Hepatic stellate cell (primary cell): ENCODE measurements at places on chromosomes 6 and 20.

DNA sequence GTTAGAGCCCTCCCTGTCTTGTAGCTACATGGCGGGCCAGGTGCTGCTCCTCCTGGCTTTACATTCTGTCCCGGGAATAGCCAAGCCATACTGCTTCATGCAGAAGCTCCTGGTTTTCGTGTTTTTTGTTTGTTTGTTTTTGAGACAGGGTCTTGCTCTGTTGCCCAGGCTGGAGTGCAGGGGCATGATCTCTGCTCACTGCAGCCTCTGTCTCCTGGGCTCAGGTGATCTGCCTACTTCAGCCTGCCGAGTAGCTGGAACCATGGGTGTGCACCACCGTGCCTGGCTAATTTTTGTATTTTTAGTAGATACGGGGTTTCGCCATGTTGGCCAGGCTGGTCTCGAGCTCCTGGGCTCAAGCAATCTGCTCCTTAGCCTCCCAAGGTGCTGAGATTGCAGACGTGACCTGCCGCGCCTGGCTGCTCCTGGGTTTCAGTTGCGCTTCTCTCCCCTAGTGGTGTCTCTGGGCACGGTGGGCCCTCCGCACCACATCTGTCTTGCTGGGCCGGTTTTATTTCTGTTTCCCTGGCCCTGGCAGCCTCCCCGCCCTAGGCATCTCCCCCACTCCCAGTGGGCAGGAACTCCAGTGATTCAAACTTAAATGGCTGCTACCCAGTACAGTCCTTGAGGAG, 12.9 kb downstream of the CDYL start:
- DNase-seq = no peak

DNA sequence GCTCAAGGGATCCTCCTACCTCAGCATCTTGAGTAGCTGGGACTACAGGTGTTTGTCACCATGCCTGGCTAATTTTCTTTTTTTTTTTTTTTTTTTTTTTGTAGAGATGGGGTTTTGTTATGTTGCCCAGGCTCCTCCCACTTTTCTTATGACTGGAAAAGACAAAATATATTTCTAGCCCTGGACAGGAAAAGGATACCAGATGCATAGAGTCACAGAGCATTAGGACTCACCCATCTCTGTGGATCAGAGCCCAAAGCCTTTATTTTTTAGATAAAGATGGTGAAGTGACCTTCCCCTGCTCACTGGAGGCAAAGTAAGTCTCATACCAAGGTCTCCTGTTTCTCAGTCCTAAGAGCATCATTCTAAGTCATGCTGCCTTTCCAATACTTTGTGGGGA, 3.4 kb downstream of the TRIM10 start:
- DNase-seq = peak; percentile 32

GRCh38 chr20:57882451-57883161, 172.8 kb upstream of the PMEPA1 start:
- DNase-seq = no peak

DNA sequence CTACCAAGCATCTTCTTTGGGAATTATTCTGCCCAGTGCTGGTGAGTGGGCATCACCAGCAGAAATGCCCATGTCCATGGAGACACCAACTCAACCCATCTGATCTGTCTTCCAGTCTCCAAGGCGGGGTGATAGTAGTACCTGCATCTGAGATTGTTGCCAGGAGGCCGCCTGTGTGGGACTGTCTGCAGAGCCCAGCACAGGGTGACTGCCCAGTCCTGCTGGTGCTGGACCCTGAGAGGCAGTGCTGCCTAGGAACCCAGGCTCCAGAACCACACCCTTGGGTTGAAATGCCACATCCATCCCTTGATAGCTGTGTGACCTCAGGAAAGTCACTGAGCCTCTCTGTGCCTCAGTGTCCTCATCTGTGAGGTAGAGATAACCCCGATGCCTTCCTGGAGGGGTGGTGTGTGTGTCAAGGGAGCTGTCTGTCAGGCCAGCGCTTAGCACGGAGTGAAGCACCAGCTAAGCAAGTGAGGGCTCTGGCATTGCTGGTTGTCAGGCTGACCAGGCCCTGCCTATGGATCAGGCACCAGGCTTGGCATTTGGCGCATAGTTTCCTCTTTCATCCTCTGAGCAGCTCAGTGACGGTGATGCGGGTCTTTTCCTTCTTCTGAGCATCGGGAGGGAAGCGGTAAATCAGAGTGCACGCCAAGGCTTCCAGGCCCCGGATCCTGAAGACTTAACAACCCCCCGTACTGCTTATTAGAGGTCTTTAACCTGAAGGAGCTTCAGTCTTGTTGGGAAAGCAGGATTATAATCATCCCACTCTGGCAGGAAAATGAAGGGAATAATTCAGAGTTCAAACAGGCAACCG, 268.2 kb downstream of the CDH4 start:
- DNase-seq = no peak

DNA sequence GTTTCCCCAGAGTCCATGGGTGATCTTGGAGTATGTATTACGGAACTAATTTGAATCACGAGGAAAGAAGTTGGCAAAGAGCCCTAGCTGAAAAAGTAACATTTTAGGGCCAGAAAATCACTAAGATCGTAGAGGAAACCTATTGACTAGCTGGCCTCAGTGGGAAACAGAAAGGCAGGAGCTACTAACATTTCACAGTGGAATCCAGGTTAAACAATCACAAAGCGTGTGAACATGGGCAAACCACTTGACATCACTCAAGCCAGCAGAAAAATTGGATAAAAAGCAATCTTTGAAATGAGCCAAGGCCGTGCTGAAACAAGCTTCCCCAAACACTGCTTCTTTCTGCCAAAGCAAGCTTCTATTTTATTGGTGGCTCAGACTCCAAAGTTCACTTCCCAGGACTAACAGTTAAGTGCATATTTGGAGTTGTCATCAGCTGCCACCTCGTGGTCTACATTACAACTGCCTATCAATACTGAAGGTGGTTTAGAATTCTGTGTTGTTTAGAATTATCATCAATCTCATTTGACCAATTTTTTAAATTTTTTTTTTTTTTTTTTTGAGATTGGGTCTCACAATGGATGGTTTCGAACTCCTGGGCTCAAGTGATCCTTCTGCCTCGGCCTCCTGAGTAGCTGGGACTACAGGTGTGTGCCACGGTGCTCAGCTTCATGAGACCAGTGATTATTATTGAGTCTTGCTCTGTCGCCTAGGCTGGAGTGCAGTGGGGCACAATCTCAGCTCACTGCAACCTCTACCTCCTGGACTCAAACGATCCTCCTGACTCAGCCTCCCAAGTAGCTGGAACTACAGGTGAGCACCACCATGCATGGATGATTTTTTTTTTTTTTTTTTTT, 10.6 kb downstream of the RPS10 start:
- DNase-seq = peak; percentile 63

DNA sequence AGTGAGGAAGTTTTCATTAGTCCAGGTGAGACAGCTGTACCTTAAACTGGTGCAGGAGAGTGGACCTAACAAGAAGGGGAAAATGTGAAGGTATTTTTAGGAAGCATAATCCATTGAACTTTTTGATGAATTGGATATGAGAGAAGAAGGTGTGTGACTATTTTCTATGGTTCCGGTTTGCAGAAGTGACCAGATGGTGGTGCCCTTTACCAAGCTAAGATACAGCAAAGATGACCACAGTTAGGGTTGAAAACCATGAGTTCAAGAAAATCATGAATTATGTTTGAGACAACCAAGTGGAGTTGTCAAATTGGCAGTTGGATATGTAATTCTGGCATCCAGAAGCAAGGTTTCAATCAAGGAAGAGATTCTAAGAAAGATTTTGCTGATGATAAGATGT, 61.9 kb upstream of the NRSN1 start:
- DNase-seq = no peak

DNA sequence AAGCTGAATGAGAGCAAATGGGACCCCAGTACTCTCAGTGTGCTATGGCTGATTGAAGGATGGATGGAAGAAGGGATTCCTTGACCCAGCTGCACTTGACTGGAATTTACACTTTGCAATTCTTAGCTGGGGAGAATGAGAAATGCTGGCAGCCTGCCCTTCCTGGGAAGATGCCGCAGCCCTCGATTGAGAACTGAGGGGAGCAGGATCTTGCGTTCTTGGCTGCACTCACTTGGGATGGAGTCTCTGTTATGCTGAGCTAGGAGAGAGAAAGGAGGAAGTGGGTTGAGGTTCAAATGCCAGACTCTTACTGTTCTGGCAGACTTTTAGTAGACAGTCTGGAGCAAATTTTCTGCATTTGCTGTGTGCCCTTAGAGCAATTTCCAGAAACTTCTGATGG, 221.2 kb downstream of the FNDC1 start:
- DNase-seq = no peak

GRCh38 chr6:122061855-122062254, 337.6 kb upstream of the HSF2 start:
- DNase-seq = no peak

DNA sequence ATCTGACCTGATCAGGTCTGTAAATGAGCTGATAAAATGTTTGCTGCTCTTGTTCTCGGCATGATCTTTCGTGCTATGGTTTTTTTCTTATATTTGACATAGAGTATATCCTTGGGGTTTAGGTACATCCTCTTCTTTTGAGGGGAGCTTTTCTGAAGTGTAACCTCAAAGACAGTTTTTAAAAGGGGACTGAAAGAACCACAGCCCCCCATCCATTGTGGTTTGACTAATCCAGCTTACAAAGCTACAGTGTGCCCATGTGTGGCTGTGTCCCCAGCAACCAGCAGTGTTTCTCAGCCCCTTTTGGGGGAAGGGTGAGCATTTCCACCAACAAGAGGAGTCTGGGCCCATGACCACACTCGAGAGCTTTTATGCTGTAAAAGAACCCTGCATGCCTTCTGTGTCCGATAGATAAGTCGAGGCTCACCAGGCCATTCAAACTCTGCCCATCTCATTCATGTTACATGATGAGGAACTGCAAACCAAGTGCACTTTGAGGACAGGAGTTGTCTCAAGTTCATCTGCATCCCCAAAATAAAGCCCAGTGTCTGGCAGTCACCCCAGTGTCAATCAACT, 266.0 kb downstream of the SLC24A3 start:
- no peak for DNase-seq

DNA sequence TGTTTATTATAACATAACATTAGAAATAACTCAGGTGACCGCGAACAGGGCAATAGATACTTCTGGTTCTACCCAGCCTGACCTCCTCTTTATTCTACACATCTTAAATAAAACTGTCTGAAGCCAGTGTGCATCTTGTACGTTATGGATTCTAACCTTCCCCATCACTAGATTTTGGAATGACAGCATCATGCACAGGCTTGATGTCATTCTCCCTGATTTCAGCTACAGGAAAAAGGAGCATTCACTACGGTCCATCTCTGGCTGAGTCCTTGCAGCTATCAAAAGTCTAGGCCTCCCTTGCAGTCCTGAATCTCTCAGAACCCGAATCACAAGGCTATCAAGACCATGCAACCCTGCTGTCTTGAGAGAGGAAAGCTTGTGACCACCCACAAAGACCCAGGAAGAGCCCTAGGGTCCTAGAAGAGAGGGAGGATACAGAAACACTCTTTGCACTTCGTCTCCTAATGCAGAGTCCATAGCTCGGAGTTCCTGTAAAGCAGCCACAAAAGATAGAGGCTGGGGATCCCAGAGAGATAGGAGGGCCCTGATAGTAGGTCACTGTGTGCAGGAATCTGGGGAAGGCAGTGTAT, 845 bp downstream of the HLA-DPA1 start:
- no peak for DNase-seq

- no peak for DNase-seq
Observed at GRCh38 chr20:54510541-54511129, 35.2 kb downstream of the DOK5 start.

DNA sequence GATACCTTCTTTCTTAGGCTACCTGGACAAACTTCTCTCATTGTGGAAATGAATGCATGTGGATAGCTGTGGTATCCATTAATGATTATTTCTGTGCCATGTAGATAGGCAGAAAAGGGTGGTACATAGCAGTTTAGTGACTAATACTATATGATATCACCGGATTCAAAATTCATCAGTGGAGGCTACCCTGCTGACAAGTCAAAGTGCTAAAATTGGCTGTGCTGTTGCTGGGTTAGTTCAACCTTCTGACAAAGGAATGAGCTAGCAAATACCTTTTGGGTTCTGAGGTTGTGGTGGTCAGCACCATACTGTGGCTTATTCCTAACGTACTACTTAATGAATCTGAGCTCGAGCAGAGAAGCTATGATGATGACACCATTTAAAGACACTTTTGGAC, 109.1 kb downstream of the TFAP2B start:
- no peak for DNase-seq

DNA sequence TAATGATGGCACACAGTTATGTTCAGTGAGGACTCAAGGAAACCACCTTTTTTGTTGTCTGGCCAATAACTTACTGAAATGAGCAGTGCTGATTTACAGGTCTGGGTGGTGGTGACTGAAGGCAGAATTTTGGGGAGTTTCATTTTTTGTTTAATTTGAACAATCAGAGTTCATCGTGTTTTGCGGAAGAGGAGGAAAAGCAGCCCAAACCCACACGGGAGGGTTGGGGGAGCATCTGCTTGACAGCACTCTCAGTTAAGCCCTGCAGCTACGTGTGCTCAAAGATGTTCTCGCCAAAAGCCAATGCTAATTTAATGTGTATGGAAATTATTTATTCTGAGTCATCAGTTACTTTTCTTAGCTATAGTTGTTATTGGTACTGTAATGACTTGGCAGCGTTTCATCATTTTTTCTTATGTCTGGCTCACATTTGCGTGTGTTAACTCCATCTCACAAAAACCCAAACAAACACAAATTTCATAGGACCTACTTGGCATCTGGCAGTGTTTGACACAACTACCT, 89.2 kb downstream of the UST start:
- DNase-seq = peak; percentile 22

GRCh38 chr6:16836144-16836981, 75.1 kb upstream of the ATXN1 start:
- no peak for DNase-seq
